Astrocyte of the spinal cord (primary cell): ENCODE measurements at places on chromosomes 13 and 19.

- peak; percentile 54 for DNase-seq
Measured at GRCh38 chr13:113616991-113617749, 32.6 kb downstream of the TFDP1 start.

- DNase-seq = peak; percentile 47
Measured at GRCh38 chr19:584240-585001, 5.3 kb upstream of the HCN2 start.

- DNase-seq = no peak
Measured at GRCh38 chr13:102236341-102236740, 165.5 kb downstream of the FGF14 start.

- no peak for DNase-seq
Measured at GRCh38 chr13:100433475-100433874, 155.1 kb downstream of the GGACT start.

GRCh38 chr19:53927739-53928138 is 18.7 kb downstream of the CACNG7 start:
- DNase-seq = peak; percentile 54

DNA sequence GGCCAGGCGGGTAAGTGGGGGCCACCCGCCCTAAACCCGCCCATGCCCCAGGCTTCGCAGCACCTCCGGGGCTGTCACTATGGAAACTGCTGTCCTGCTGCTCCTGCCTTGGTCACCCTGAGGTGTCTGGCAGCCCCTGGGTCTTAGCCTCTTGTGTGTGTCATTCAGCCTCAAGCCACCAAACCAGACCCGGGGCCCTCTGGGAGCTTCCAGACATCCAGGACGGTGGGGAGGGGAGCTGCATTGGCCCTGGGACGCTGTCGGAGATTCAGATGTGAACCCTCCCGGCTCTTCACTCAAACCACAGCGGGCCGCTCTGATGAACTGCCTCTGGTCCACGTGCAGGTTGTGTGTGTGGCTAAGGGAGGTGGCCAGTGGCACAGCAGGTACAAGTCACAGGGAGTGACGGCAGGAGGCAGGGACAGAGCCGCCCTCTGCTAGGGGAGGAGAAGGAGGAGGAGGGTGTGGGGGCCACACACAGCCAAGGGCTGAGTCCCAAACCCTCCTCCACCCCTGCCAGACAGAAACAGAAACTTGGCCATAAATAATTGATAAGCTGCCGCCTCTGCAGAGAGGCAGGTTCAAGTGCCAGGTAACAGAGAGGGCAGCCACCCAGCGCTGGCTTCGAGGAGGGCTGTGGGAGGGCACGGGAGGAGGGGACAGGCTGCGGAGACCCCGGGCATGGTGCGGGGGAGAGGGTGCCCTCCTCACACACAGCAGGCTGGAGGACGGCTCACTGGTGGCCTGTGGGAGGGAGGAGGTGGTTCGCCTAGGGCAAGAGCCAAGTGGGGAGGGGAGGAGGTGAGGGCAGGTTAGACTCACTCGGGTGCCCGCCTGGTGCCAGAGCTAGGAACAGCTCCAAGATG is 8.0 kb downstream of the NANOS3 start:
- DNase-seq = no peak

DNA sequence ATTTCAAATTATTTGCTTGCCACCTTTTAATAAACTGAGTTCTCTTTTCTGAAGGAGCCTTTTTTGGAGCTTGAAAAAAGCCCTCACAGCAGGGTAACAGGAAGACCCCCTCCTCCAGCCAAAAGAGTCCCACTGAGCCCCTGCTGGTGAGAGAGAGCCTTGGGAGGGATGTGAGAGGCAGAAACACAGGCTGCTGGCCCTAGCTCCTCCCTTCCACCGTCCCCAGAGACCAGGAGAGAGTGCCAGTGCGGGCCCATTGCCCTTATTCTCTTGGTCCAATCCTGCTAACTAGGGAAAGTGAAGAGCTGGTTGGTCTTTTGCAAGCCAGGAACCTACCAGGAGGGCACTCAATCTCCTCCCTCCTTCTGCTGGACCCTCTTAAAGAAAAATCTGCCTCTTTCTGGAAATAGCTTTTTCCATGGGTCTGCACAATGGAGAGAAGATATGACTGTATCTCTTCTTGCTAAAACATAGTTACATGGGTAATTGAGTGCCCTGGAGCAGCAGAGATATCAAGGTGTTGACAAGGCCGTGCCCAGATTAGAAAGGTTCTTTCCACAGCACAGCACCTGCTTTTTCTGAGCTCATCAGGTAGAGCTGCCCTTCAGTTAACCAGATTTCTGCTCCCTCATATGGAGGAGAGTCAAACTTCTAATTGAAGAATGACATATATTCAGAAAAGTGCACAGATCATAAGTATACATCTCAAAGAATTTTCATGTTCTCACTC is 113.9 kb downstream of the LRCH1 start:
- DNase-seq = no peak

- peak; percentile 59 for DNase-seq
Measured at GRCh38 chr19:17049711-17050280, 23.2 kb upstream of the CPAMD8 start.

DNA sequence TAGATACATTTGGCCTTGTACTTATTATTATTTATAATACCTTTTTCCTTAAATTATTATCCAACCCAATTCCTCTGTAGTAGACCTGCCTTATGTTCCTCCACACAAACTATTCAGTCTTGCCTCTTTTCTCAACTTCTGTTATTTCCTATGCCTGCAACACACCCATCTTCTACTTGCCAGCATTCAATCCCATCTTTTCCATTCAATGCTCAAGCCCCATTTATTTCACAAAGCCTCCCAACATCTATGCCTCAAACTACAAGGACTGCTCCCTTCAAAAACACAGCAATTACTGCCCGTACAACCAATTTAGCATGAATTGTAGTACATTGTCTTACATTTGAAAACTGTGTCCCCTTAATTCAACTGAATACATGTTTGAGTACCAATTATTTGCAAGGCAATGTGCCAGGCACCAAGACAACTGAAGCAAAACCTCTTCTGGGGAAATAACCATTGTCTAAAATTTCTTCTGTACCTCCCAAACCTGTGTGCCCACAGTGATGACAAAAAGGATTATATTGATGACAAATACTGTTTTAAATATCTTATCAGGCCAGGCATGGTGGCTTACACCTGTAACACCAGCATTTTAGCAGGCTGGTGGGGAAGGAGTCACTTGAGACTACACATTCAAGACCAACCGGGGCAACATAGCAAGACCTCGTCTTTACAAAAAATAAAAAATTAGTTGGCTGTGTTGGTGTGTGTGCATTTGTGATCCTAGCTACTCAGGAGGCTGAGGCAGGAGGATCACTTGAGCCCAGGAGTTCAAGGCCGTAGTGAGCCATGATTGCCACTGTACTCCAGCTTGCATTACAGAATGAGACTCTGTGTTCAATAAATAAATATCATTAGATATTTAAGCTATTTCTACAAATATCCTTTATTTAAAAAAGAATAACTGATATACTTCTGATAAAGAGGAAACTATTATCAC is 35.1 kb downstream of the ELF1 start:
- no peak for DNase-seq

DNA sequence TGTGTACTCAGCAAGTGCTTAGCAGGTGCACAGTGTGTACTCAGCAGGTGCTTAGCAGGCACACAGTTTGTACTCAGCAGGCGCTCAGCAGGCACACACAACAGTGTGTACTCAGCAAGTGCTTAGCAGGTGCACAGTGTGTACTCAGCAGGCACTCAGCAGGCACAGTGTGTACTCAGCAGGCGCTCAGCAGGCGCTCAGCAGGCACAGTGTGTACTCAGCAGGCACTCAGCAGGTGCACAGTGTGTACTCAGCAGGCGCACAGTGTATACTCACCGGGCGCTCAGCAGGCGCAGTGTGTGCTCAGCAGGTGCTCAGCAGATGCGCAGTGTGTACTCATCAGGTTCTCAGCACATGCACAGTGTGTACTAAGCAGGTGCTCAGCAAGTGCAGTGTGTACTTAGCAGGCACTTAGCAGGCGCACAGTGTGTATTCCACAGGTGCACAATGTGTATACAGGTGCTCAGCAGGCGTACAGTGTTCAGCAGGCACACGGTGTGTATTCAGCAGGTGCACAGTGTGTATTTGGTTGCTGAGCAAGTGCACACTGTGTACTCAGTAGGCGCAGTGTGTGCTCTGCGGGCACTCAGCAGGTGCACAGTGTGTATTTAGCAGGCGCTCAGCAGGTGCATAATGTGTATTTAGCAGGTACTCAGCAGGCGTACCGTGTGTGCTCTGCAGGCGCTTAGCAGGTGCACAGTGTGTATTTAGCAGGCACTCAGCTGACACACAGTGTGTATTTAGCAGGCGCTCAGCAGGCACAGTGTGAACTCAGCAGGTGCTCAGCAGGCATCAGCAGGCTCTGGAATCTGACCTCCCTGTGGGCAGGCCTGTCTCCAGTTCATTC is 15.1 kb downstream of the CRTC1 start:
- DNase-seq = no peak

DNA sequence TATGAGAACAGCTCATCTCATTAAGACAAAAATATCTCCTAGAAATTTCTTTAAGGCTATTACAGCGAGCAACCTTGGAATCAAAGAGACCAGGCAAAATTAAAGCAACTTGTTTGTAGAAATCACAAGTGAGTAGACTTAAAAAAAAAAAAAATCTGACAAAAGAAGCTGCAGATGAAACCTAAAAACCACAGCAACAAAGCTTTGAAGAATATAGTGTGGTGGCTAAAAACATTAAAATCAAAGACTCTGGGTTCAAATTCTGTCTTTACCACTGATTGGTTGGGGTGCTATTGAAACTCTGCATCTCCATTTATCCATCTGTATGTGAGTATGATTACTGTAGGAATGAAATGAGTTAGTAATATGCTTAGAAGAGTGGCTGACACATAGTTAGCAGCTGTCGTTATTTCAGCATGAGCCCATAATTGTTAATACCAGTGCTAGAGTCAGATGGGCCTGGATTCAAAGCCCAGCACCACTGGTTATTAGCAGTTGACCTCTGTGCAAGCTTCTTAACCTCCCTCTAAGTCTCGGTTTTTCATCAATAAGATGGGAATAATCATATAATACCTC is 157.6 kb downstream of the FOXO1 start:
- no peak for DNase-seq

GRCh38 chr13:99355267-99356011 is 48.2 kb upstream of the GPR183 start:
- no peak for DNase-seq

- DNase-seq = no peak
Measured at GRCh38 chr13:44906230-44906629, 83.0 kb downstream of the NUFIP1 start.

- DNase-seq = no peak
Measured at GRCh38 chr19:24004166-24004565, 82.8 kb upstream of the ZNF254 start.

DNA sequence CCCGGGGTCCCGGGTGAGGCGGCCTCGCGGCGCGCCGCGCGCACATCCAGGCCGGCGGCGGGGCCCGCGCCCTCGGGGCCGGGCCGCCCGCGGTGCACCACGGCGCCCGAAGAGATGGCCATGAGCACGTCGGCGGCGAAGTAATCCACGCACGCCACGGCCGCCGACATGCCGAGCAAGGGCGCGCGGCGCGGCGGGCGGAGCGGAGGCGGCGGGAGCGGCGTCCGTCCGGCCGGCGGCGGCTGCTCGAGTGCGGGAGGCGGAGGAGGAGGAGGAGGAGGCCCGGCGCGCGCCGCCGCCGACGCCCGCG is at the start of gene KLF16:
TSS of gene KLF16 (minus strand) at position 252 of the 310 bp plus-strand sequence. CDS start at position 170, 82 bp downstream.
- no peak for DNase-seq

- DNase-seq = no peak
Measured at GRCh38 chr13:43132911-43133310, 109.5 kb downstream of the DNAJC15 start.

- no peak for DNase-seq
Measured at GRCh38 chr13:29396446-29396845, 199.0 kb downstream of the SLC7A1 start.

DNA sequence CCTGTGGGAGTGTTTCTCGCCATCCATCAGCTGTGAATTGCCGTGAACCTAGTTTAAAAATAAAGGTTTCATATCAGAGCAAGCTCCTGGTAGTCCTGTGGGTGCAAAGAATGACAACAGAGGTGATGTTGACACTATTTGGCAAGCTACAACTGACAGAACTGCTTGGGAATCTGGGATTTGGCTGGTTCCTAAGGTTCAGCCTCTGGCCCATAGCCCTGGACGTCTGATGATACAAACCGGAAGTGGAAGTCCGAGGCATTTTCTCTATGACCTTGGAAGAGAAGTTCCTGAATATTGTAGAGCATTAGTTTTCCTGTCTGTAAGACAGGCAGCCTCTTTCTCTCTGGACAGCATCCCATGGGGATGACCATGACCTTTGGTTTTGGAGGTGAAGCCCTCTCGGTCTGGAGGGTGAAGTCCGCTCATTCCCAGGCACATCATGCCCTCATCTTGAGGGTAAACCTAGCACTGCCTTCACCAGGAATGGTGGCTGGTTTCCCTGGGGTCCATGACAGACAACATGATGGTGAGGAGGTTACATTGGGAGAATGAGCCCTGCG is 29.1 kb downstream of the GATAD2A start:
- DNase-seq = no peak

- no peak for DNase-seq
Measured at GRCh38 chr13:44236801-44237207, 136.8 kb upstream of the SERP2 start.

DNA sequence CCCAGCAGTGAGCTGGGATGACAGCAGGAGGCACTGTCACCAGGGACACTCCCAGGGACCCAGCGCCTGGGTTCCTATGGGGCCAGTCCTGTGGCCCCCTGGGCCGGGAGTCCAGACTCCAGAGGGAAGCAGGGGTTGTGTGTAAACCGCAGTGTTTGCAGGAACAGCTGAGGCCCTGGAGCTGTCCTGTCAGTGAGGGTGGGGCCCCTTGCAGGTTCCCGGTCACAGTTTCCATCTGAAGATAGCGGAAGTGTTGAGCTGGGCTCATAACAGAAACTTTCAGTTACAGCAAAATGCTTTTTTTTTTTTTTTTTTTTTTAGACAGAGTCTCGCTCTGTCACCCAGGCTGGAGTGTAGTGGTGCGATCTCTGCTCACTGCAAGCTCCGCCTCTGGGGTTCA is 17.7 kb upstream of the CSNK1G2 start:
- no peak for DNase-seq

DNA sequence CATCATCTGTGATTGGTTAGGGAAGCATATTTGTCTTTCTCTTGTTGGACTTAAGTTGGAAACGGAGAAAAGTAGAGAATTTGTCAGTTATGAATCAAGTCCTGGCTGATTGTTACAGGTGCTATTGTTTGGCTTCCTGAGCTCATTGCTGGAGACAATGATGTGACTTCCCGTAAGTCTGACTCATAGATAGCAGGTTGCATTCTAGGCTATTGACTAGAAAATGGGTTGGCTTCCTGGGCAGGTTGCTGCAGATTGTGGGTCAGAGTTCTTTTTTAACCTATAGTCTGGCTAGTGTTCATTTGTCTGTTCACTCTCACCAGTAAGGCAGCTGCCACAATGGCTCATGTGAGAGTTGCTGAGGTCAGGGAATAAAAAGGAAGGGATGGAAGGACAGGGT is 101.5 kb downstream of the CCNA1 start:
- no peak for DNase-seq
